ENCODE measurements at places on chromosomes 13 and 19.

GRCh38 chr13:106371024-106371423 is 164.4 kb downstream of the EFNB2 start:
- DNase-seq: no peak

- no peak for DNase-seq
Observed at GRCh38 chr19:55603581-55604292, 1.7 kb upstream of the ZNF865 start.

- no peak for DNase-seq
Observed at GRCh38 chr19:19098084-19098702, 34.4 kb downstream of the SLC25A42 start.

DNA sequence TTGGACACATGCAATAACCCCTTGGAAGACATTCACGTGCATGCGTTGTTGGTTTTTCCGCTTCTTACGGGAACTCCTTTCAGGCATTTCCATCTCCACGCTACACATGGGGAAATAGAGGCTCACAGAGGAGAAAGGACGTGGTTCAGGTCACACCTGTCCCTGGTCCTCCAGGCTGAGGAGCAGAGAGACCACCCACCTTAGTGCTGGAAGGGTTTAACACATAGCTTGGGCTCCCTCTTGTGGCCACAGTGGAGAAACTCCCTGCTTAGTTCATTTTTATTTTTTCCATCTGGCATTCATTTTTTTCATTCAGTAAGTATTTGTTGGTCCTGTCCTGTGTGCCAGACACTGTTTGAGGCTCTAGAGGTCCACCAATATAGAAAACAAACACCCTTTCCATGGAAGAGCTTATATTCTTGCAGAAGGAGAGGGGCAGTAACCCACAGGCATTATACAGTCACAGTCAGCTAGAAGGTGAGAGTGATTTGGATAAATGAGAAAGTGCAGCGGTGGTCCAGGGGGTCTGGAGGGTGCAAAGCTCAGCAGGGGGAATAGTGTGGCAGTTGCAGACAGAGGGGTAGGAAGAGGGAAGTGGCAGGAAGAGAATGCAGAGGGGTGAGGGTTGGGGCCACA is 24.2 kb upstream of the TTYH1 start:
- DNase-seq: no peak

DNA sequence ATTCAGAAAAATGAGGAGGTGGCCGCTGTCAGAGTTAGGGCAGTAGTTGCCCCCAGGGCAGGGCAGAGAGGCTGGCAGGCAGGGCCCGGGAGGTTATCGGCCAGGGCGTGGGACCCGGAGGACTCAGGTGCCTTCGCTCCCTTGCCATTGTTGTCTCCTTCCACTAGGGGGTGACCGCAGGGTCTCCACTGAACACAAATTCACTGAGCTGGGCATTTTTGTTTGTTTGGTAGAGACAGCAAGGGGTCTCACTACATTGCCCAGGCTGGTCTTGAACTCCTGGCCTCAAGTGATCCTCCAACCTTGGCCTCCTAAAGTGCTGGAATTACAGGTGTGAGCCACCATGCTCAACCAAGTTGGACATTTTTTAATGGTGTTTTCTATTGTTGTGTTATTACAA is 25.1 kb downstream of the CARS2 start:
- DNase-seq: no peak

DNA sequence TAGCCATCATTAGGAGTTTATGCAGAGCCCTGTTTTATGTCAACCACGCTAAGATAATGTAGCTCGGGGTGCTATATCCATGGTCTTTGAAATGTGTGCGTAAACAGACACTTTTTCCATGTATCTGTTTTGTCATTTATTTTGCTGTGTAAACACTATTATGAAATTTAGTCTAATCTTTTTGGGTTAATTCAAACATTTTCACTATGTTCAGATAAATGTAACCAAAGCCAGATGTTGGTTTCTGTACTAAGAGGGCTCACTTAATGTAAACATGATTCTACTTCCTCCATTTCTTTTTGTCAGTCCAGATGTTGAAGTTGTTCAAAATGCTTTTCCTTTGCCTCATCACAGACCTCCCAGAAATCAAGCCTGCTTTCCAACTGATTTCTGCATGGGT is 499.5 kb upstream of the GPC6 start:
- no peak for DNase-seq
